NCI-H510A (cell line): ENCODE measurements at places on chromosomes 7 and 10.
A peak's percentile ranks its signal among the peaks of the same experiment; 100 is the strongest.

- DNase-seq = no peak
These were observed 48.2 kb upstream of the SMNDC1 start for GRCh38 chr10:110352930-110353243.

GRCh38 chr10:103723557-103723956 lies 131.8 kb downstream of the SH3PXD2A start:
- no peak for DNase-seq

DNA sequence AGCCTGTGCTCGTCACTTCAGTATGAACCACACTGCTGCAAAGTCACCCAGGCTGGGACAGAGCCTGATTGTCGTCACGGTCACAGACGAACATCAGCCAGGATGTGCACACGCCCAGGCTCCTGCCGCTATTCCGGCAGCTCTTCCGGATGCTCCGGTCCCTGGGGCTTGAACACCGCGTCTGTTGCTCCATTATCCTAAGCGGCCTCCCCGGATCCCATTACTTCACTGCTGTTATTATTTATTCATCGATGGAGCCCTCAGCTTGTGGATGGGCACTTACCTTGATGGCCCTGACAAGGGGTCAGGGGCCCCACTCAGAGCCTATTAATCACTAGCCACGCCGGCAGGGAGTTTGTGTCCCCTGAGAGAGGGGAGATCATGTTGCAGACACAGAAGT lies 120.8 kb upstream of the PCBD1 start:
- no peak for DNase-seq

- no peak for DNase-seq
These were observed 394.1 kb upstream of the PHF14 start for GRCh38 chr7:10579561-10579960.

GRCh38 chr10:28375399-28376354 lies 72.8 kb upstream of the MPP7 start:
- no peak for DNase-seq

DNA sequence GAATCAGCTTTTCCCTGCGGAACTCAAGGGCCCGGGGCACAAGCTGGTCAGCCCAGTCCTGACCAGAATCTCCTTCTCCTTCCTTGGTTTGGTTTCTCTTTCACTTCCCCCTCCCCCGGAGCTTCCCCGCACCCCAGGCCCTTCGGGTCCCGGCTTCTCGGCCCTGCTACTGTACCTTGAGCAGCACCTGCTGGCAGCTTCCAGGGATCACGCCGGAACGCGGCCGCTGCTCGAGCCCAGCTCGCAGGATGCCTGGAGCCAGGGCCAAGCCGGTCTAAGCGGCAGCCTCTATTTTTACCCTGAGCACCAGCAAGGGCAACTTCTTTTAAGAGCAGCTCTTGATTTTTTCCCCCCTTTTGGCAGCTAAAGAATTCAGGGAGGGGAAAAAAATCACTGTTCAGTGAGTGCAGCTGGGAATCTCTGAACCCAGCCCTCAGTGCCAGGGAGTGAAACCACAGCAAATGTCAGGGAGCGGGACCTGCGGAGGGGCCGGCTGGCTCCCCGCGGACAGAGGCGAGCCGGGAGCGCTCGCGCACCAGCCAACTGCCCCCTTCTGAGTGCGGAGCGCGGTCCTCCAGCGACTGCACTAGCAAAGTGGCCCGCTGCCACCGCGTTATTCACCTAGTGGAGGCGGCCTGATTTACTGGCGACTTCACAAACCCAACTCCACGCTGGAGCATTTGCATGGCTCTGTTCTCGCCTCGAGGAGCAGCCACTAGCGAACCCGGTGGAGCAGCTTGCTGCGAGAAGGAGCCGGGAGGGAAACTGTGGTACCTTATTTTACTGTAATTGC lies 2.4 kb upstream of the INHBA start:
- DNase-seq = peak; percentile 26

- no peak for DNase-seq
These were observed 3.8 kb downstream of the GRM3 start for GRCh38 chr7:86647385-86648094.

- DNase-seq = no peak
These were observed 2.5 kb upstream of the ANXA11 start for GRCh38 chr10:80207768-80208370.
